ENCODE measurements at places on chromosomes 2 and 18.

DNA sequence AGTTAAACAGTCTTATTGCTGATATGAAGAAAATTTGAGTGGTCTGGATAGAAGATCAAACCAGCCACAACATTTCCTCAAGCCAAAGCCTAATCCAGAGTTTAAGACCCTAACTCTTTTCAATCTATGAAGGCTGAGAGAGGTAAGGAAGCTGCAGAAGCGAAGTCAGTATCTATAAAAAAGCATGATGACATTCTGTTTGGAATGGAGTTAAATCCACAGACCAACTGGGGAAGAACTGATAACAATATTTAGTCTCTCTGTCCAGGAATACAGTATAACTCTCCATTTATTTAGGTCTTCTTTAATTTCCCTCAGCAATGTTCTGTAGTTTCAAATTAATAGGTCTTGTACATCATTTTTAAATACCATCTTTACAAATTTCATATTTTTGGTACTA, 16.0 kb downstream of the PIGN start:
- DNase-seq, result no peak

DNA sequence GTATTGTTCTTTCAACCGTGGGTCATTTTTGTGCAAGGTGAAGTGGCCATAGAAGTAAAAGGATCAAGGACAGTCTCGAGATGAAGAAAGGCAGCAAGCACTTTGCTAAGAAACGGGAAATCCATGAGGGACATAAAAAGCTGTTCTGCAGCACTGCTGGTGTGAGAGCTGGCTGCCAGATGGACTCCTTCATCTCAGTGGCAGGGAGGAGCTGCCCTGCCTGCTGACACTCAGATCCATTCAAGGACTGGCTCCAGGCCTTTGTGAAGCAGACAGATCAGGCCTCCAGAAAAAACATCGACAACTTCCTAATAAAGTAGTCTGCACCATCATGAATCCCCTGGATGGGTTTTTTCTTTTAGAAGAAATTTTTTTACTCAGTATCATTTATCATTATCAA, 29.5 kb downstream of the RMC1 start:
- peak; percentile 33 for DNase-seq

- no peak for DNase-seq
Observed at GRCh38 chr2:239865059-239865639, 160.0 kb downstream of the NDUFA10 start.

DNA sequence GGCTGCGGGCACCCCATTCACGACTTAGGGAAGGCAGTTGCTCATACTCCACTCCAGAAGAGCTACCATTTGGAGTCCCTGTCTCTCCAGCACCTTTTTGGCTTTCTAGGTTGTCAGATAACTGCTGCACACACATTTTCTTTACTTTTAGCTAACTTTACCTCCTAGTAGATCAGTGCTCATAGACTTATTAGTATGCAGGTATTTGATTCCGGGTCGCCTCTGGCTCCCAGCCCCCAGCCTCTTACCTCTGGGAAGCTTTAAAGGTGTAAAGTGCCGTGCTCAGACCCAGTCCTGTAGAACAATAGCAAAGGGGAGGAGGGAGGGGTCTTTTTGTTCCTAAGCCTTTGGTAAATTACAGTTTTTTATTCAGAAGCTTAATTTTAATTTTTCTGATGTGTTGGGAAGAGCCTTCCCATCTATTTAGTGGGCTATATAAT, 102.9 kb downstream of the SPTBN1 start:
- no peak for DNase-seq

- DNase-seq, result no peak
Observed at GRCh38 chr2:1567556-1568344, 154.5 kb downstream of the TPO start.

GRCh38 chr2:241141214-241141770, 8.0 kb downstream of the PASK start:
- no peak for DNase-seq

DNA sequence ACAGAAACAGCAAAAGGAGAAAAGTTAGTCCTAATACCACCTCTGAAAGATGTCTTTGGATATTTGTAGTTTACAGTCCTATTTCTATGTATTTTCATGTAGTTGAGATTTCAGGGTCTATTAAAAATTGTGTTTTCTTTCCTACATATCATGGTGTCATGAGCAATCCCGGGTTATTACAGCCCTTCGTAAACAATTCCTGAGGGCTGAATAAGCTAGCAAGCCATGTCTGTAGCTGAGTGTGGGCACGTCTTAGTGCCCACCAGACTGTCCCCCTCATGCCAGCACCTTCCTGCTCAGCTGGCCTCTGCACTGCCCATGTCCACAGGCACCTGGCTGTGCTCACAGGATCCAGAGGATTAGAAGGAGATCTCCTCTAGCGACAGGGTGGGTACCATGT, 60.6 kb downstream of the CTIF start:
- DNase-seq, result no peak

DNA sequence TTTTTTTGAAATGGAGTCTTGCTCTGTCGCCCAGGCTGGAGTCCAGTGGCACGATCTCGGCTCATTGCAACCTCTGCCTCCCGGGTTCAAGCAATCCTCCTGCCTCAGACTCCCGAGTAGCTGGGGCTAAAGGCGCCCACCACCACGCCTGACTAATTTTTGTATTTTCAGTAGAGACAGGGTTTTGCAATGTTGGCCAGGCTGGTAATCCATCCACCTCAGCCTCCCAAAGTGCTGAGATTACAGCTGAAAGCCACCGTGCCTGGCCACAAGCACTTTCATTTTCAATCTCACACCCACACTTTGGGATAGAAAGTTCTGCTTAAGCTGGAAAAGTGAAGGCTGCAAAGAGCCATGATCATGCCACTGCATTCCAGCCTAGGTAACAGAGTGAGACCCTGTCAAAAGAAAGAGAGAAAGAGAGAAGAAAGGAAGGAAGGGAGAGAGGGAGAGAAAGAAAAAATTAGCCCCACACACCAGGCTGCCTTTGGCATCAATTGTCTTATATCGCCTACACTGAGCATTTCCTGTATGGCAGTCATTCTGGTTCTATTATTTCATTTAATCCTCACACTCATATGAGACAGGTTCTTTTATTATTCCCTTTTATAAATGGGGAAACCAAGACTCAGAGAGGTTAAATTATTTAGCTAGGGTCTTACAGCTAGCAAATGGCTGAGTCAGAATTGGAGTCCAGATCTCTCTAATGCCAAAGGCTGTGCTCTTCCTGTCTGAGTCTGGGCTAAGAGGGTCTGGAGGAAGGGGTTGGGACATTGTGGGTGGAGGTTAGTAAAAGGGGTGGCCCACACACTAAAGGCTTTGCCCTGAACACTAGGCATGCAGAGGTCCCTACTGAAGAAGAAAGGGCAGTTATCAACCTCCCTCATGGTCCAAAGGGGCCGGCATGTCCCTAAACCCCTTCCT, 37.9 kb upstream of the PKDCC start:
- no peak for DNase-seq

- DNase-seq, result peak; percentile 76
Observed at GRCh38 chr2:96873651-96874096, 3.8 kb upstream of the SEMA4C start.

- no peak for DNase-seq
Observed at GRCh38 chr18:57294547-57294946, 57.8 kb upstream of the ST8SIA3 start.

- no peak for DNase-seq
Observed at GRCh38 chr2:218319813-218320365, 27.6 kb upstream of the TMBIM1 start.

DNA sequence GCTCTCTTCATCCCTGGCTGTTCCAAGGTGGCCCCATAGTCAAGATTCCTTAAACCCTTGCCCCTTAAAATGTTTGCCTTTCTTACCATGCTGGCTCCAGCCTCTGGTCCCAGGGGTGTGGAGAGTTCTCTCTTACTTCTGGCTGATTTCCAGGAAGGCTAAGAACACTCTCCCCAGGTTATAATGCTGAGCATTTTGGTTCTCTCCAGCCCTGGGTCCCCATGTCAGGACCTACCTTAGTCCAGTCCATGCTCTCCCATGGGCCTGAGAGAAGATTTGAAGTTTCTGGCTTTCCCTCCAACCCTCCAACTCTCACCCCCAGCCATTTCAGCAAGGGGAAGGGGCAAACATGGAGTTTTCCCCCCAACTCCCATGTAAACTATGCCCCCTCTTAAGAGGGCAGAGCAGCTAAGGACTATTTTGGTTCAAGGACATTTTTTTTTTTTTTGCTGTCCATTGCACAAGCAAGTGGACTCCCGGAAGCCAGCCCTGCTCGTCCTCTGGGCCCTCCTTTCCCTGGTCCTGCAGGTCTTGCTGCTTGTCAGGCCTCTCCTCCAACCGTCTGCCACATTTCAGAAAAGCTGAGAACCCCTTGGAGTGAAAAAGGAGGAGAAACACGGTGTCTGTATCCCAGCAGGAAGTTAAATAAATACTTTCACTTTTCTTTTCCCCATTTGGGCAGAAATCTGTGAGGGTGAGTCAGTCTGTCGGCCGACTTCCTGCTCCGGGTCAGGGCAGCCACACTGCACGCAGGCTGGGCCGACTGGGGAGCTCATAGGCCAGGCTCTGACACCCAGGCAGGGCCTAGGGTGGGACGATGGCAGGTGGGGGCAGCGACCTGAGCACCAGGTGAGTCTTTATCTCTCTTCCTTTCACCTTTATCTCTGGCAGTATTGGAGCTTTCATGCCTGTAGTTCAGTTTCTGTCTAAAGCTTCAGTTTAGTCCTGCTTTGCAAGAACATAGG, at the start of gene SP140L:
Gene SP140L, plus strand, starts transcription at position 741 of the 965 bp plus-strand sequence. Its CDS starts 77 bp downstream, at position 818.
- DNase-seq, result peak; percentile 73

DNA sequence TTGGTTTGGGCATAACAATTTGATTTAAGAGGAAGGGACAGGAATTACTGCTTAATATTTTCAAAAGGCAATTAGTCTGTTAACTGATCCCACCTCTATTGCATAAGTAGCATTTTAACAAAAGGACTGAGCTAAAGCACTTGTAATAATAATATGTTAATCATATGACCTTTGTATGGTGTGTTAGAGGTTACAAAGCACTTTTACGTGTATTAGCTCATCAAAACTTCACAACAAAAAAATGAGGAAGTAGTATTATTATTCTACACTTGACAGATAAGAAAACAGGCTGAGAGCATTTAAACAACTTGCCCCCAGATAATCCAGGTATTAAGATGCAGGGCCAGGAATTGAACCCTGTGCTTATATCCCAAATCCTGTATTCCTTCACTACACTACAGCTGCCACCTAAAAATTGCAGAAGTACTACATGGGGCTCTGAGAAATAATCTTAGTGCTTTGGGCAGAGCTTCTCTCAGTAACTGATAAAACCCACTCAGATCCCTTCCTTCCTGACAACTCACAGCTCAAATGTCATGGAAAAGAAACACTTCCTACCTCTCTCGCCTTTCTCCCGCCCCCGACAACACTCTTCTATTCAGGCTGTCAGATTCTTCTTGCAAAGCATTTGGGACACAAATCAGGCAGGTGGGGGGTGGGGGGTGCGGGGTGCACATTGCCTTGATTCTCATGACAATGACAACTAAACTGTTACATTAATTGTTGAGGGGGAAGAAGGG, 20.7 kb upstream of the KCTD1 start:
- DNase-seq, result no peak

DNA sequence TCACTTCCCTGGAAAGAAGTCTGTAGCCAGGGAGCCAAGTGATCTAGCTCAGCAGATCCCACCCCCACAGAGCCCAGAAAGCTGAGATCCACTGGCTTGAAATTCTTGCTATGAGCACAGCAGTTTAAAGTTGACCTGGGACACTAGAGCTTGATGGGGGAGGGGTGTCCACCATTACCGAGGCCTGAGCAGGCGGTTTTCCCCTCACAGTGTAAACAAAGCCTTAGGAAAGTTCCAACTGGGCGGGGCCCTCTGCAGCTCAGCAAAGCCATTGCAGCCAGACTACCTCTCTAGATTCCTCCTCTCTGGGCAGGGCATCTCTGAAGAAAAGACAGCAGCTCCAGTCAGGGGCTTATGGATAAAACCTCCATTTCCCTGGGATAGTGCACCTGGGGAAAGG, 887.2 kb upstream of the LRATD1 start:
- DNase-seq, result no peak

DNA sequence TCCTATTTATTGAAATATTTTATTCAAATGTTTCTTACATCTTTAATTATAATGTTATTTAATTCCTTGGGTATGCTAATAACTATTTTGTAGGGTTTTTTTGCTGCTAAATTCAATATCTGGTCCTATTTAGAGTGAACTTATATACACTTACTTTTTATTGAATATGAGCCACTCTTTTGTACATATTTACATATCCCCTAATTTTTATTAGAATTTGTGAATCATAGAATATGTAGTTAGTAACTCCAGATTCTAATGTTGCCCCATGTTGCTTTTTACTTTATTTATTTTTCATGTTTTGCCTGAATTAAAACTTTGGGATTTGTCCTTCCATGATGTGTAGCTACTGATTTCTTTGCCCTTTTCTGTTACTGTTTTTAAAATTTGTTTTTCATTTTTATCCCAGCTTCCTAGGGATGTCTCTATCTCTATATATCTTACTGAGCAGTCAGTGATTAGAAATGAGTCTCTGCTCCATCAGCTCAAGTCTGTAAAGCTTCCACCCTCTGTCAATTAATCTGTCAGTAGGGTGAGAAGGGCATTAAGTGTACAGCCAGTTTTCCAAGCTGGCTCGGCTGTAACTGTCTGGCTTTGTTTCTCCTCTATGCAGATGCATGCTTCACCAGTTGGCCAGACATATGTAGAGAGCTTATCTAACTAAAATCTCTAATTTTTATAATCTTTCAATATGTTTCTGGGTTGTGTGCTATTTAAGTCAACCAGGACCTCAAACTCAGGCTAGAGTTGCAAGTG, 256.9 kb downstream of the CDH19 start:
- no peak for DNase-seq

- DNase-seq, result no peak
Observed at GRCh38 chr2:19839438-19839837, 62.3 kb downstream of the TTC32 start.
